ENCODE measurements at places on chromosomes 4 and X. TPM values are rescaled to one million over a fixed set of nuclear protein-coding genes. Genes with fewer than 3 reads are reported as not detected.

GRCh38 chrX:39144323-39144722 lies 343.1 kb downstream of the MID1IP1 start:
- no peak for DNase-seq

DNA sequence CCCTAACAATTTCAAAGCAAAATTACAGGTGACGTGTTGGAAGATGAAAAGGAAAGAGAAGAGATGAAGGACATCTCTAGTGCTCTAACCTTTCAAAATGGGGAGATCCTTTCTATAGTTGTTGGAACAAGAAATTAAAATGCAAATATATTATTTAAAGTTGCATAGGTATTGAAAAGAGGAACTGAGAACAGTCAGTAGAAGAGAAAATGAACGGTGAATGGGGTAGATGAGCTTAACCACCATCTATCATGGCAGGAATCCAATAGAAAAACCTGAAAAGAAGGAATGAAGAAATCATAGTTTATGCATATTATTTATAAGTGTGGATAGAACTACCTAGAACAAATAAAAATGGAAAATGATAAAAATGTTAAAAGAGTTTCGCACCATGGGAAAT lies 42.0 kb downstream of the ANXA5 start:
- no peak for DNase-seq

- peak; percentile 16 for DNase-seq
These were observed 1.4 kb downstream of the ELOVL6 start for GRCh38 chr4:110196871-110197528.

DNA sequence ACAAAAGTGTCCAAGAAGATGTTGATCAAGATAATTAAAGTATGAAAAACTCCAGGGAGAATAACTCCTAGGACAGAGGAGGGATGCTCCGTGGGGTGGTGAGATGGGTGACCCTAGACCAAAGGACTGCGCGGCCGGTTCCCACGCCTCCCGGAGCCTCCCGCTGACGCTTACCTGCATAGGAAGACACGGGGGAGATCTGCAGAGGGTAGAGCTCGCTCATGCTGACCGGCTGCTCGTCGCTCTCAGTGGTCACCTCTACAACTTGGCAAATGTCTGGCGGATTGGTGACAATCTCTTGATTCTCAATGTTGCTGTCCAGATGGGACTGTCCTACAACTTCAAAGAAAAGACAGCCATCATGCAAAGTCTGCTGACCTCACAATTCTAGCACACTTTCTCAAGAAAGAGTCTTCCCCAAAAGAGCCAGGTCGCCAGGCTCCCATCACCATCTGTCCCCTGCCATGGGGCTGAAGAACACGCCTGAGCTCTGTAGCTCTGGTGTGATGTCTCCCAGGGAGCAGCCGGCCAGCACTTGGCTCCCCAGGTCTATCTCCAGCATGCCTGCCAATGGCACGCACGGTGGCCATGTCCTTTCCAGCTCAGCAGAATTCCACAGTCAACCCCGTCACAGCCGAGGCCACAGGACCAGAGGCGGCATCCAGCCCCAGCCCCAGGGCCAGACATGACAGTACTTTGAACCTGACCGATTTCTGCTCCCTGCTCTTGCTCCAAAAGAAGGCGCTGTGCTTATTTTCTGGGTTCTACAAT lies 75.4 kb downstream of the IRF2 start:
- no peak for DNase-seq

DNA sequence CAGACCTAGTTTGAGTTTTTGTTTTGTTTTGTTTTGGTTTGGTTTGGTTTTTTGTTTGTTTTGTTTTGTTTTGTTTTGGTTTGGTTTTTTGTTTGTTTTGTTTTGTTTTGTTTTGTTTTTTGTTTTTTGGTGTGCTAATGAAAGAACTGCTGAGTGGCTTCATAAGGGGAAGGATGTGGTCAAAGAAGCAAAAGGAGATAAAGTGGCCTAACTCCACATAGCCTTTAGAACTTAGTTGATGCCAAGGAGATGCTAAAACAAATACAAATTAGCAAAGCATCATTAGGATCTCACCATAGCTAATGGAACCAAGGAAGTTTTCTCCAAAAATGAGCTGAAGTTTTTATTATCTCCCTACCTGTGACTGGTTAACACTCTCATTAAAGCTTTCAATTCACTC lies 44.6 kb upstream of the TMEM164 start:
- no peak for DNase-seq

DNA sequence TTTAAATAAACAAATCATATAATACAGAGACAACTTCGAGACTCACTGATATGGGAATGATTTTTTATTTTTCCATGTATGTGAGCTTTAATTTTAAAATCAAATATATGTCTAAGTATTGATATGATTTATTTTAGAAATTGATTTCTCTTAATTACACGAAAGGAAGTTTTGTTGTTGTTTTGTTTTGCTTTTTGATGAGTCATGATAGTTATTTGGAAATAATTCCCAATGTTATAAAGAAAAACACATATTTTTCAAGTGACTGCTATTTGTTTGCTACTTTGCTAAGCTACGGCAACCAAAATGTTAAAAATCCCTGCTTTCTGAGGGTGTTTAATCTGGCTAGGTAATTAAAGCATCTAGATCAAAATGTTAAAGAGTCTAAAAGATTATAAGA lies 2139.4 kb upstream of the TENM3 start:
- no peak for DNase-seq

DNA sequence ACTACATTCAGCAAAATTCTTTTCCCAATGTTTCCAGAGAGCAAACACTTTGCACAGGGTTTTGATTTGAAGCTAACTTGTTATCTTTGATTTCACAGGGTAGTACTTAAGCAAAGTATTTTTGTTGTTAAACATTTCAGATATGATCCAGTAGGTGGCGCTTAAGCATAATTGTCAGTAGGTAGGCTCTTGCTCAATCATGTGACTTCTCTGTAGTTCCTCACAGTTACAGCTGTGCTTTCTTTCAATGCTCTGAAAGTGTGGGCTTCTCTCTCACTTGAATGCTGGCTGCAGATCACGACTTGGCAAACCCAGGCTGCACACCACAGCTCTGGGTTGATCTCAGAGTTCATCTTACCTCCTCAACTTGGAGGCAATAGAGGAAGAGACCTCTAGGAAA lies 1016.5 kb downstream of the SH3BGRL start:
- no peak for DNase-seq

DNA sequence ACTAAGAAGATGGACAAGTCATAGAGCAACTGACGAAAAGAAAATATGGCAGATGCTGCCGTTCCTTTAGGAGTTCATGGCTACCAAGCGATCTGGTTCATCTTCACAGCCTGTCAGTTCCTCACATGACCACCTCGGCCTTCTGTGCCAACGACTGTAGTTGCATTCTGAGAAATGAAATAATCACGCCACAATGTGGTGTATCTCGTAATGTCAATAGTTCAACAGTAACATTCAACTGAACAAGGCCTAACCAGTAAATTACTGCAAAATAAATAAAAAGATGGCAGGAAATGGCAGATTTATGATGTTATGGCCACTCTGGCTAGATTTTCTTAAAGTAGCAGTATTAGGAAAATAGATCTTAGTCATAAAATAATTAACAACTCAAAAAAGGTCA lies 4.4 kb downstream of the GPRIN3 start:
- DNase-seq = peak; percentile 5

- no peak for DNase-seq
These were observed 85.0 kb upstream of the CPEB2 start for GRCh38 chr4:14917298-14917633.

GRCh38 chr4:145935253-145936141 lies 3.1 kb downstream of the ZNF827 start:
- DNase-seq = peak; percentile 33

- DNase-seq = no peak
These were observed 450.1 kb upstream of the TENM3 start for GRCh38 chr4:181793096-181793495.

DNA sequence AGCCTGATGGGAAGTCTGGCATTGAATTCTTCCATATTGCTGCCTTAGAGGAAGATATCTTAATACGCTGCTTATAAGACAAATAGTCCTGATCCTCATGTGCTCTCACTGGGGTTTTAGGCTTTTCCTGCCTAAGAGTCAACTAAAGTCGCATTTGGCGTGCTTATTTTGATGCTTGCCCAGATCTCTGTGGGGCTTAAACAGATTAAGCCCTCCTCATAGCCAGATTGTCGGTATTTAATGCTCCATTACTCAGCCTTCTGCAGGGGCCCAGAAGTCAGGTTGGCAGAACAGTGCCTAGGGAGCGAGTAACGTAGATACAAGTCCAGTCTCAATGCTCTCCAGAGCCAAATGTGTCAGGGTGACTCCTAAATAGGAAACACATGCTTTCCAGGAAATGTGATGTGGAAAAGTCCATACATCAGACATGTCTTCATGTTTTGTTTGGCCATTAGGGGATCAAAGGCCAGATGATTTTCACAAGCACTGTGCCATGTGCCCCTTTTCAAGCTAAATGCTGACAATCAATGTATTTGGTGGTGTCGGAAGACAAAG lies 262.8 kb downstream of the PRDM5 start:
- DNase-seq = no peak

DNA sequence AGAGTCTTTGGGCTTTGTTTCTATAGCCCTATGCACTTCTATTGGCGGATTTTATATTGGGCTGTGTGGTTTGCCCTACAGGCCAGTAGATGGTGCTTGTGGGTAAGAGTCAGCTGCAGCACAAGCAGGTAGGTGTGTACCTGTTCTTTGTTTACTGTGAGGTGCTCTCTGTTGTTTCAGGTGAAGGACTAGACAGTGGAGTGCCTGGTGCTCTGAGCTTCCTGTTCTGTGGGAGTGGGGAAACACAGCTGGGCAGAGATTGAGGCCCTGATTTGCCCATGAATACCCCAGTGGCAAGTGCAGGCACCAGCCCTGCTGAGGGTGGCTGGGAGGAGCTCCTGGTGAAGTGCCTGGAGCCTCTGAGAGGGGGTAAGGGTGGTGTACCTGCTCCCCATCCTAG lies 26.3 kb upstream of the UCP1 start:
- no peak for DNase-seq

GRCh38 chr4:99518601-99519295 lies 7.9 kb downstream of the C4orf17 start:
- no peak for DNase-seq

DNA sequence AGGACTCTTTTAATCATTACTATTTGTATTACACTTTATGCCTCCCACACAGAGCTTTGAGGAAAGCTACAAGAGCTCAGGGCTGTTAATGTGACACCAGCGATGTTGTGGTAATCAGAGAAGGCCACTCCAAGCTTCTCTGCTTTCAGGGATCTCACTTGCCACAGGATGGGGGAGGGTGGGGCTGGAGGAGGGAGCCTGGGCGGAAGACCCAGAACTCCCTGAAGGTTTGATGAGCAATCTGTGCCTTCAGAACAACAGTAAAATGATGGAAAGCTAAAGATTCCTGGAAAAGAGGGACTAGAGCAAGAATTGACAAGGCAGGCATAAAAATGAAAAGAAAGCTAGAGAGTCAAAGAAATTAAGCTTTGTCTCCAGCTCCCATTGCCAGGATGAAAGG lies 75.6 kb downstream of the MAML3 start:
- no peak for DNase-seq

GRCh38 chr4:37976507-37976906 lies 16.3 kb downstream of the PTTG2 start:
- no peak for DNase-seq

DNA sequence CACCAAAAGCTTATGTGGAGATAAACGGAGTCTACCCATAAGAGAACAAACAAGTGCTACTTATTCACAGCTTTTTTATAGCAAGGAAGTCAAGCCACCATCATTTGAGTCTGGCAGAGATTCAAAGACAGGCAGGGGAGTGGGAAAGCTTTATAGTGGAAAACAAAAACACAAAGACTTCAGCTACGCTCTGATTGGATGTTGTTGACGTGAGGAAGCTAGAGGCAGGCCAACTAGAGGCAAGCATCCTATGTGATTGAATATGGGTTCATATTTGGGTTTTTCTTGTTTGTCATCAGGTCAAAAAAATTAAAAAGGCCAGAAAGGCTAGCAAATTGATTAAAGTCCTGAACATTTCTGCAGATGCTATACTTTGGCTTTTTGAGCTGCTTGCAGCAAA lies 719 bp upstream of the TCEAL4 start:
- no peak for DNase-seq

DNA sequence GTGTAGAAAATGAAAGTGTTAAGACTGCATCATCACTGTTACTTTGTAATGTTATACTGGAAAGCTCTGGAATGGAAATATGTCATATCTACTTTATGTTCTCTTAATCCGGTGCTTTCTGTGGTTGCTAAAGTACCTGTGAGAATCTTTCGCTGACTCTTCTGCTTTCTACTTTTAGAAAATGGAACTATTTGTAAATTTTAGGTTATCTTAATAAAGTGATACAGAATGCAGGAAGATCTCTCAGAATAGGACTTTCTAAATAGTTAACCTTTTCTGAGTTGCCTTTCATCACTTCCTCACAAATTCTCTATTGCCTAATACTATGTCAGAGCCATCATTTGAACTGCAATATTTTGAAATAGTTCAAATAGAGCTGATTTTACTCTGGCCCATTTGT lies 69.3 kb downstream of the BMP2K start:
- no peak for DNase-seq

- no peak for DNase-seq
These were observed 31.6 kb downstream of the ADH7 start for GRCh38 chr4:99403380-99404184.

- peak; percentile 39 for DNase-seq
These were observed 660 bp upstream of the COL25A1 start for GRCh38 chr4:109303140-109303496.

DNA sequence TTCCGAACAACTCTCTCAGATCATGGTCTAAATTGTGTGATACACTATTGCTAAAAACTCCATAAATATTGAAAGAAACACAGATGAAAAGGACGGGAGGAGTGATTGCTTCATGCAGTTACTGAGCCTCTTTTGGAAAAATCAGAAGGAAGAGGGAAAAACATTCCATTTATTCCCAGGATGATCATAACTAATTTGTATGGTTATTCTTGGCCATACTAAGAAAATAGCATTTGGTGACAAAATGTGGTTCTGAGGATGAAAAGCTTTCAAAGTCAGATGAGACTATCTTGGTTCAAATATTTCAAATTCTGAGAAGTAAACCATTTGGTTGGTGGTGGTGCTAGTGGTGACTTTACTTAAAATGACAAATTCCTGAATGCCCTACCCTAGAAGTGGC lies 305.4 kb upstream of the LDB2 start:
- no peak for DNase-seq

GRCh38 chr4:13159041-13159620 lies 325.0 kb downstream of the RAB28 start:
- DNase-seq = peak; percentile 66

- DNase-seq = peak; percentile 63
These were observed 4.9 kb upstream of the TLR8 start for GRCh38 chrX:12901486-12901885.

GRCh38 chr4:152850377-152850776 lies 70.6 kb downstream of the ARFIP1 start:
- peak; percentile 63 for DNase-seq

Gene UGT2B17
- total RNA-seq = not detected

Gene CT45A3
- not detected for total RNA-seq

Gene USP17L20
- total RNA-seq = not detected

Gene SMIM10L2A
- 0.29 TPM for total RNA-seq

Gene RAI2
- total RNA-seq = not detected

Gene AKAP4
- total RNA-seq = not detected

Gene PLAC8
- total RNA-seq = 6.7 TPM

Gene ZDHHC9
- total RNA-seq = 10.4 TPM
